ENCODE measurements at places on chromosomes 2 and 18.

DNA sequence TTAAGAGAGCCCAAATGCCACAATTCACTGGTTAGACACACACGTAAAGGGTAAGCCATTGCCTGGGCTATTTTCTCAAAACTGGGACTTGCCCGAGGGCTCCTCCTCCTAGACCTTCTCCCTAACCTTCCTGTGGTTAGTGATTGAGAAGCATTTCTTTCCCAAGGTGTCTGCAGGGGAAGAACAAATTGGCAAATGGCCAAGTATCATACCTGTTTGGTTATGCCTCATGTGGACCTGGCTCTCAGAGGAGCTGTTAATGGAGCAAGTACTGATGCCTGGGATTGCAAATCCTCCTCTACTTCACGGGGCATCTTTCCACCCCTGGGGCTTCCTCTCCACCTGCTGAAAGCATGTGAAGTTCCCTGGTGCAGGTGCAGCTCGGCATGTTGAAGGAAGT lies 187.5 kb upstream of the CYRIA start:
- no peak for DNase-seq

GRCh38 chr2:181307203-181307991 lies 149.8 kb upstream of the ITGA4 start:
- no peak for DNase-seq

- DNase-seq: no peak
These were observed 203.5 kb downstream of the MBD2 start for GRCh38 chr18:54020966-54021365.

GRCh38 chr2:102025583-102026267 lies 34.0 kb downstream of the IL1R2 start:
- DNase-seq: no peak

GRCh38 chr2:33412920-33413319 lies 63.5 kb upstream of the RASGRP3 start:
- DNase-seq: peak; percentile 60

DNA sequence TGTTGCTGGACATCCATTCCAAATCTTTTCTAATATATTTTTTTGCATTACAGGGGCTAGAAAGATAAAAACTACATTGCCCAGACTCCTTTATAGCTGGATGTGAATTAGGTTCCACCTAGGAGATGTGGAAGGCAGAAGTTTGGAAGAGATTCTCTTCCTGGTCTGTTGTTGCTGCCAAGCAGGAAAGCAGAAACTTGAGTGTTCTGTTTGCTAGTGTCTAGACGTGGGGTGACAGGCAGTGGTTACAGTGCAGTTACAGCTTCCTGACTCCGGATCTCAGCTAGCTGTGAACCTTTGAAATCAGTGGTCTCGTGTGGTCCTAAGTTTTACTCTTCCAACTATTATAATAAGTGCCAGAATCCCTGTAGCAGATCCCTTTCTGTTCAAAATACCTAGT lies 46.2 kb downstream of the COL4A4 start:
- no peak for DNase-seq

DNA sequence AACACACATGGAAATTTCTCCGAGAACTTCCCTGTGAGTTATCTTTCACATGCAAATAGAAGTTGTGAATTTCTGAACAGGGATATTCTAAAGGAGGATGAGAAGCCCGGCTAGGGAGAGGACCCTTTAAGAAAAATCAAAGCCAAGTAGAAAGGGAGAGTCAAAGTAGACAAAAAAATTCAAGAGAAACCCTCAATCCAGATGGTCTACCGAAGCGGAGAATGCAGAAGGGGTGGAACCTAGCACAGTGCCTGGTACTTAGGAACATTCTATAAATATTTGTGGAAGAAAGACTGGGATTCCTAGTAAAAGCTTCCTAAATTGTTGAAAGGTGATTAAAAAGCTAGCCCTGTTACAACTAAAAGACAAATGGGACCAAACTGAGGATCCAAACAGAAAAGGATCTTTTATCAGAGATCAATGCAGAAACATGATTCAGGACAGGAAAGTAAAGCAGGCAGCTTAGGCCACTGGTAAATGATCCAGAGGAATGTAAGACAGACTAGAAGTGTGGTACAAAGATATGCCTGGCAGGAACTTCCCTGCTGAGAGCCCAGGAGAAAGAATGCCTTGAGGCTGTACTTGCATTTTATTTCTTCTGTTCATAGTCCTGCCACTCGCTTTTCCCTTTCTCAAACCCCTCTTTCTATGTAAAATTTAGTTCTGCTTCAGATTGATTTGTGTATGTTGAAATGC lies 19.5 kb upstream of the GLS start:
- no peak for DNase-seq

- no peak for DNase-seq
These were observed 52.3 kb upstream of the SEC11C start for GRCh38 chr18:59087391-59087790.

- no peak for DNase-seq
These were observed 85.9 kb downstream of the PRKRA start for GRCh38 chr2:178365116-178365515.

DNA sequence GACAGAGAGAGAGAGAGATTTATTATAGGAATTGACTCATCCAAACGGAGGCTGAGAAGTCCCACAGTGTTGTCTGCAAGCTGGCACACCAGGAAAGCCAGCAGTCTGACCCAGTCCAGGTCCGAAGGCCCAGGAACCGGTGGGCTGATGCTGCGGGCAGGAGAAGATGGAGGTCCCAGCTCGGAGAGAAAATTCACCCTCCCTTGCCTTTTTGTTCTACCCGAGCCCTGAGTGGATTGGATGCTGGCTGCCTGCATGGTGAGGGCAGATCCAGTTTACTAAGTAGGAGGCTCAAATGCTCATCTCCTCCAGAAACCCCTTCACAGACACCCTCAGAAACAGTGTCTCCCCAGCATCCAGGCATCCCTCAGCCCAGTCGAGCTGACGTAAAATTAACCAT lies 22.2 kb upstream of the STK25 start:
- no peak for DNase-seq

DNA sequence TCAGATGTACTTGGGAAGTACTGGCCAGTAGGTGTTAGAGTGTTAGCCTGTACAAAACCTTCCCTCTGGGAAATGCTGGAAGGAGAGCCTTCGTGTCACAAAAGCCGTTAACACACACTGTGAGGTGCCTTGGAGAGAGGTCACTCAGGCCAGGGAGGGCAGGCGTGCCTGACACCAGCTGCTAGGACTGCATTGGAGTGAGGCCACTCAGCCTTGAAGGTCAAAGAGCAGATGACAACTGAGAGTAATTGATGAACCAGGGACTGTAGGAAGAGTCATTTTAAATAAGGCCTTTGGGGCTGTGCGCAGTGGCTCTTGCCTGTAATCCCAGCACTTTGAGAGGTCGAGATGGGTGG lies 45.4 kb downstream of the ASAP2 start:
- DNase-seq: peak; percentile 85

- DNase-seq: no peak
These were observed 50.1 kb downstream of the TIMM21 start for GRCh38 chr18:74198453-74198852.

DNA sequence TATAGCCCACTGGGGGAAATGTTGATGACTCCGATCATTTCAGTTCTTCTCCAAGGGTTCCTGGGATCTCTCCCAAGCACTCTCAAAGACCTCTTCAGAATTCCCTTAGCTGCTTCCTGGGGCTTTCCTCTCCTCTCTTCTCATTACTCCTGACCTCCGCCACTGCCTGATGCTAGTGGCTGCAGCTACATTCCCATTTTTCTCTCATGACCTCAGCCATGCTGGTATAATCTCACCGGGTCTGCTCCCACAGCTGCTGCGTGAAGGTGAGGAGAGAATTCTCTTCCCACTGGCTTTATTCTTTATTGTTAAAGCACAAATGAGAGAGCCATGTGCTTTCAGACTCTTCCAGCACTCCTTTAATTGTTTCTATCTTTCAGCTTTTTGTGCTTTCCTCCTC lies 312.0 kb upstream of the ETAA1 start:
- DNase-seq: no peak

DNA sequence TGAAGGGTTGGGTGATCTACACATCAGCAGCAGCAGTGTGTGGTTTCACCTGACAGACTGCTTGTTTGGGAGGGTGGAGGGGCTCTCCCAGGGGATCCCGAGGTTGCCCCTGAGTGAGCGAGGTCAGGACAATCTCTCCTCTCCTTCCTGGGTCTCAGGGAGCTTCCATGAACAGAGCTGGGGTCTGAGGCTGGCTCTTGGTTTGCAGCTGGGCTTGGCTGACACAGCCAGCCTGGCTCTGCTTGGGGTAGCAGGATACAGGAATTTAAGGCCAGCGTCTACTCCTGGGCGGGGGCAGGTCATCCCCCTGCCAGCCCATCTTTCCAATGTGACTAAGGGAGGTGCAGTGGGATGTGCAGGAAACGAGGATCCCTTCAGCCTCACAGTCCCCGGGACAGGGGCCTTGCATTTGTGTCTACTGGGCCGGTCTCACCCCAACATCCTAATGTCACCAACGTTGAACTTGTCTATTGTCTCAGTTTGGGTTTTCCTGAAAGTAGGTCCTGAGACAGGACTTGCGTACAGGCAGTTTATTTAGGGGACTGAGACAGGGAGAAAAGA lies 262.6 kb upstream of the HDAC4 start:
- DNase-seq: no peak

GRCh38 chr2:46353509-46353908 lies 56.3 kb downstream of the EPAS1 start:
- DNase-seq: no peak

GRCh38 chr2:76257802-76258201 lies 547.1 kb upstream of the GCFC2 start:
- no peak for DNase-seq

DNA sequence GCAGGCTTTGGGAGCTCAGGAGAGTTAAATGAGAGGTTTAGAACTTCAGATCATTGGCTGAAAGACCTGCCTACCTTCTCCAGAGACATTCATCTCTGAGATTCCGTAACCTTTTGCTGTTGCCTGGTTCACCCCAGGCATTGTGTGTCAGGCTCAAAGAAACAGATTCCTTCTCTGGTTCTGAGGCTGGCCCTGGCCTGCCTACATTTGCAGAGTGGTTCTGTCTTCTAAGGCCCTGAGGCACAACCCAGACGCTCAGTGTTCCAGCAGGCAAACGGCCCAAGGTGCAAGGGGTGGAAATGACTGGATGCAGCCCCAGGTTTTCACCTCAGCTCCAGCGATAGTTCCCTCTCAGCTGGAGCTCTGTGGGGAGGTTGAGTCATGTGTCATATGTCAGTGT lies 48.3 kb downstream of the MYO3B start:
- DNase-seq: no peak

DNA sequence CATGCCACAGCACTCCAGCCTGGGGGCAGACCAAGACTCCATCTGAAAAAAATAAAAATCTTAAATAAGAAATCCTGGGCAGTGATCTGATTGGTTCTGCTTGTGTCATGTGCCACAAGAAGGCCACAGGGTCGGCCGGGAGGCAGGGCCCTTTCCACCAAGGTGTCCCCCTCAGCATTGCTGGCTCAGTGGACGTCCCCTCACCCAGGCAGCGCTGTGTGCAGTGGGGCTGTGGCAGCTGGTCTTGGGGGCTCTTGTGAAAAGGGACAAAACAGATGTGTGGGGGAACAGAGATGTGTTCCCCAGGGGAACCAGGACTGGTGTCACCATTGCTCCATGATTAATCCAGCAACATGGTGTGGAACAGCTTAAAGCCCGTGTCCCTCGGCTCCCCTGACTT lies 60.5 kb downstream of the HS6ST1 start:
- no peak for DNase-seq

DNA sequence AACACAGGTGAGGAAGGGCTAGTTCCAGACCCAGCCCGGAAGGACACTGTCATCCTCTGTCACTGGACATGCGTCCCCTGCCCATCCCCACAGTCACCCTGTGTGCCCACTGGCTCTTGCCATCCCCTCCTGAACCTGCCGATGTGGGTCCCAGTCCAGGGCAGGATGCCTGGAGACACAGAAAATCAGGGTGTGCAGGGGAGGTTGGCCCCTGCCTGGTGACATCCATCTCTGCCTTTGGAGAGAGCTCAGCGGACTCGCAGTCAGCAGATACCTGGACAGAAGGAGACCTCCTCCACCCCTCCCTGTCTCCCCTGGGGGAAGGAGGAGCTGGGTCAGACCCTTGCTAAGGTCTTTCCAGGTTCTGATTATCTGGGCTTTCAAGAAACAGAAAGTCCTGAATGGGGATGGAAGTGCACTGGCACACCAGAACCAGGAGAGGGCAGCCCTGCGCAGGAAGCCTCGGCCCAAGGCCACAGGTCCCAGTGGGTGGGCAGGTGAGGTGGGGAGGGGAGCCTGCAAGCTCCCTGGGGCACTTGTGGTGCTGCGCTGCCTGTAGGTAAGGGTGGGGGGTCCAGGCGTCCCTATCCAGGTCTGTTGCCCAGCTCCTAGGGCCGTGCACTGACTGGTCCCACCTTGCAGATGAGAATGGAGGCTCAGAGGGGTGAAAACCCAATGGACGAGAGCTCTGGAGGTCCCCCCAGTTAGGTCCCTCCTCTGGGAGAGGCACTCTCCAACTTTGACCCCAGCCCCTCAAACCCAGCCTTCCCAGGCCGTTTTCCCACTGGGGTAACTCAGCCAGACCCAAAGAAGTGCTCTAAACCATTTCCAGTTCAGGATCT lies 9.7 kb upstream of the OTOS start:
- DNase-seq: peak; percentile 77

DNA sequence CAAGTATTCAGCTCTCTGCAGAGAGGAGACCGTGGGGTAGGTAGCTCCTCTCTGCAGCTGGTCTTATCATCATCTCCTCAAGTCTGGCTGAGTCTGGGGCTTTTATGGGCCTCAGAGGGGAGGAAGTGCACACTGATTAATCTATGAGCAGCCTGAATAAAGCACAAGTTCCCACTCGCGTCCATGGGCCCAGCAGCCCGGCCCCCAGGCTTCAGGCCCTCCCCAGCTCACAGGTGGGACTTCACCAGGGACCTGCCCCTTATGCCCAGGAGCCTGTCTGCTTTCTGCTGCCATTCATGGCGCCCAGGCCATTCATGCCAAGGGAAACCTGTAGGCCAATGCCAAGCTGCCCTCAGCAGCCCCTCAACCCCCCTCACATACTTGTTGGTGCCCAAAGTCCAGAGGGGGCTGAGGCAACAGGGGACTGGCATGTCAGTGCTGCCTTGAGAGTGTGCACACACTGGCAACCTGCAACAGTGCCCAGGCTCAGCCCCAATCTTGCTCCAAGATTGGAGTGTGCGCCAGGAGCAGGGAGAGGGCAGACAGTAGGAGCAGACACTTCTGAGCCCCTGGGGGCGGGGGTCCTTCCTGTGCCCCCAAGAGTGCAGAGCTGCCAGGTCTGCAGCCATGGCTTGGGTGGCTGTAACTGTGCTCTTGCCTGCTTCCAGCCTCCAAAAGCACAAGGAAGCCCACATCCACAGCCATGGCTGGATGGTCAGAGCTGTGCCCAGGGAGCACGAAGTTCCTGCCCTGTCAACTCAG lies 375.6 kb upstream of the VWC2L start:
- no peak for DNase-seq
